ENCODE measurements at places on chromosomes 2 and 18. TPM values are rescaled to one million over a fixed set of nuclear protein-coding genes. Genes with fewer than 3 reads are reported as not detected.

Gene HAT1
- polyA plus RNA-seq, result 6.2 TPM

DNA sequence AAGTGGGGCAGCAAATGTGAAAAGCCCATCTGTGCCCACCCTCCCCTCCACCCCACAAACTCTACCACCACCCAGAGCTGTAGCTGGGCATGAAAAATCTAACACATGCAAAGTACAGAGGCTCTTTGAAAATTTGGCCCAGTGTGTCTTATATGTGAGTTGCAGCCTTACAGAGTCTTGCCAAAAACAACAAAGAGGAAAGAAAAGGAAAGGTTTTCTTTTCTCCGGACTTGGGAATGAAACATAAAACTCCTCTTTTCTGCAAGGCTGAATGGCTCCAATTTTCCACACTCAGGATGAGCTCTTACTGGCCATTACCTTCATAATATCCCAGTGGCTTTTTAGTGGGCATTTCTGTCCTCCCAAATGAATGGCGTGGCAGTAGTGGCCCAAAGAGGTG is 27.9 kb upstream of the POU3F3 start:
- DNase-seq, result no peak

DNA sequence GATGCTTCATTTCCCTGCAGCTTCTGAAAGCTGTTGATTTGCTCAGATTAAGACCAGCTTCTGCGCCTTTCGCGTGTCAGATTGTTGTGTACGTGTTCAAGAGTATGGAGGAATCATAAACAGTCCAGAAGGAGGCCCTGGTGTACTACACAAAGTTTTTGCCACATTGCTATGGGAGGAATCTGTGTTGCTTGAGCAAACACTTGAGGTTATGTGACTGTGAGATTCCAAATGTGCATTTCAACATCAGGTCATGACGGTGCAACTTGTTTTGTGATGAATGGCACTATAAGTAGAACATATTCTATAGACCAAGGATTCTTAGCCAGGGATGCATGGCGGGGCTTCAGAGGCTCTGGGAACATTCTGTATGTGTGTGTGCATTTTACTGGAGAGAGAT is 35.0 kb downstream of the SRSF7 start:
- no peak for DNase-seq

DNA sequence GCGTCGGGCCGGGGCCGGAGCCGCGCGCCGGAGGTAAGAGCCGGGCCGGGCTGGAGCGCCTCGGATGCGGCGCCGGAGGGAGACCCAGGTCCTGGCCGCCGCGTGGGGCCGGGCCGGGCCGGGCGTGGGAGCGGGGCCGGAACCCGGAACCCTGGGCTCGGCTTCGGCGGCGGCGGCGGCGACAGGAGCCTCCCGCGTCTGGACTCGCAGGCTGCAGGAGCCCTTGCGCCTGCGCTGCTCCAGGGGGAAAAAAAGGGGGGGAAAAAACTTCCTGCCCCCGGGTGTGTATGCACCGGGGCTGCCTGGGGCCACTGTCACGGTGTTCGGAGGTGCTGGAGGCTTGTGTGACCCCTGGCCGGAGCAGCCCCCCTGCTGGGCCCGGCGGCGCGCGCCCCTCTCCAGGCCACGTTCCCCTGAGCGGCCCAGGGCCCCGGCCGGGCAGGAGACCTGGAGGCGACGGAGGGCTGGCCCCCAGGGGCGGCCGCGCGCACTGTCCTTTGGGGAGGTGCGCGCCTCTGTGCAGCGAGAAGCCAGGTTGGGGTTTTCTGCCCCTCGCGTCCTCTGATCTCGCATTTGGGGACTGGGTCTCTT is 864 bp downstream of the KLHL29 start:
- peak; percentile 21 for DNase-seq

DNA sequence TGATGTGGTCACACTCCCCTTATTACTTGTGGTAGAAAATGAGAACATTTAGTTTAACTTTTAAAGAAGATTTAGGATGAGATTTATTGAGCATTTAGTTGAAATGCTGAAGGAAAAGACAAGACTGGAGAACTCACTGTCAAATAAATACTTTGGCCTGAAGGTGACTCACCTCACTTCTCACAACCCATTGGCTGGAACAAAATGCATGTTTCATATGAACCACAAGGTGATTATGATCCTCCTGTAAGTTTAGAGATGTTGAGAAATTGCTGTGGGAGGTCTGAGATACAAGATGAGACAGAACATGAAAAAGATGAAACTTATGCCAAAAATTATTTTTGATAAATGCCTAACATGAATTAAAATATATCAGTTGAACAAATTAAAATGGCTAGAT is 1004.5 kb downstream of the SOCS6 start:
- DNase-seq, result no peak

DNA sequence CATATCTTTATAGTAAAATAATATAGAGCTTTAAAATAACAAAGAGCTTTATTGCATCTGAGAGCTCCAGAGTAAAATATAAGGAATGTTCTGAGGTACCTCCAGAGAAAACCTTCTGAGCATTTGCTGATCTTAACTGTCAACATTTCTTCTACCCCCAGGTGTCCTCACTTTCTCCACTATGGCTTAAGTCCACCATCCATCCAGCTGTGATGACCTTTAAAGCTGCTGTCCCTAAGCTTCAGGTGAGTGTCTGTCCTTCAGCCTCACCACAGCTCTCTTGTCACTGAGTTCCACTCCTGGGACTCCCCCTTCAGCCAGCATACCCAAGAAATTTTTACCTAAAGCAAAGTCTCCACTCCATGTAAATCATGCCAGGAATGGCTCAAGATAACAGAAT is 137.9 kb downstream of the MYO5B start:
- no peak for DNase-seq

DNA sequence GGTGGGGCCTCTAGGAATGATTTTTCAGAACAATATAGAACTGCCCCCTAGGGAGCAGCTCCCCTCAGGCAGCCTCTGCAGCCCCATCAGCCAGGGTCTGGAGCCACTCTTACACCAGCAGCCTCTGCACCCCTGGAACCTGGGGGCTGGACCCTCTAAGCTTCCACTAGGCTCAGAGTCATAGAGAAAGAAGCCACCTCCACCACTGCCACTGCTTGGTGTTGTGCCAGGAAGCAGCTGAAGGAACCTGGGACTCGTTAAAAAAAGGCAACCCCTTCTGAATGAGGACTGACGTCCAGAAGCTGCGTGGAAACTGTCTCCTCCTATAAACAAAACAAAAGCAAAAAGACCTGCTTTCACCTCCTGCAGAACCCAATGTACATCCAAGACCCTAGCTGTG is 98.1 kb upstream of the HS6ST1 start:
- no peak for DNase-seq

All from heart right ventricle (tissue), 16 donors.